ENCODE measurements at places on chromosomes 2 and 18.

- DNase-seq: no peak
Measured at GRCh38 chr2:128755695-128756364, 437.2 kb upstream of the HS6ST1 start.

- DNase-seq: no peak
Measured at GRCh38 chr2:157897106-157897971, 21.2 kb upstream of the ACVR1 start.

DNA sequence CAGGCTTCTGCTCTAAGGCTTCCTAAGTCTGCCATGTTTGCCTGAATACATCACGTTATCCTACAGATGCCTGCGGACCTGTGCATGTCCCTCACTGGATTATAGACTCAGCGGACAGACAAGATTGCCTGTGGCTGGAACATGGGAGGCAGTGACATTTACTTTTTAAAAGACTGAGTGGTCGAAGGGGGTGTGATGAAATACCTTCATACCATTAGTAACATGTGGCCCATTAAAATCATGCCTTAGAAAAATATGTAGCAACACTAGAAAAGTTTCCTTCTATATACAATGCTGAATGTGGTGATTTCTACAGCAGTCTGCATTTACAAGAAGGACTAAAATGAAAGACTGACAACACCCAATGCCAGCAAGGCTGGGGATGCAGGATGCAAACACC lies 154.4 kb downstream of the ASB1 start:
- no peak for DNase-seq

DNA sequence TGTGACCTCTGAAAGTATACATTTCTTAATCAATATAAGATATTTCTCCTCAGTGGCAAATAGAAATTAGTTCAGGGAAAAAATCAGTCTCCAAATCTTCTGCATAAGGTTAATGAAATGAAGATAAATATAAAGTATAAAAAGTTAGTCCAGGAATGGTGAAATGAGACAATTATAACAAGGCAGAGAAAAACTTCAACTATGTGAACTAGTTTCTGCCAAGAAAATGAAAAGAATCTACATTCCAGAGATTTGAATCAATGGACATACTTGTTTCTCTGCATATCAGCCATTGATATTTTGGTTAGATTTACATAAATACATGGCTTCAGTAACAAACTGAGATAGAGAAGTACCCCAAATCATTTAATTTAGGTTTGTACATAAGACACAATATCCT lies 249.0 kb downstream of the EXOC6B start:
- DNase-seq: no peak

DNA sequence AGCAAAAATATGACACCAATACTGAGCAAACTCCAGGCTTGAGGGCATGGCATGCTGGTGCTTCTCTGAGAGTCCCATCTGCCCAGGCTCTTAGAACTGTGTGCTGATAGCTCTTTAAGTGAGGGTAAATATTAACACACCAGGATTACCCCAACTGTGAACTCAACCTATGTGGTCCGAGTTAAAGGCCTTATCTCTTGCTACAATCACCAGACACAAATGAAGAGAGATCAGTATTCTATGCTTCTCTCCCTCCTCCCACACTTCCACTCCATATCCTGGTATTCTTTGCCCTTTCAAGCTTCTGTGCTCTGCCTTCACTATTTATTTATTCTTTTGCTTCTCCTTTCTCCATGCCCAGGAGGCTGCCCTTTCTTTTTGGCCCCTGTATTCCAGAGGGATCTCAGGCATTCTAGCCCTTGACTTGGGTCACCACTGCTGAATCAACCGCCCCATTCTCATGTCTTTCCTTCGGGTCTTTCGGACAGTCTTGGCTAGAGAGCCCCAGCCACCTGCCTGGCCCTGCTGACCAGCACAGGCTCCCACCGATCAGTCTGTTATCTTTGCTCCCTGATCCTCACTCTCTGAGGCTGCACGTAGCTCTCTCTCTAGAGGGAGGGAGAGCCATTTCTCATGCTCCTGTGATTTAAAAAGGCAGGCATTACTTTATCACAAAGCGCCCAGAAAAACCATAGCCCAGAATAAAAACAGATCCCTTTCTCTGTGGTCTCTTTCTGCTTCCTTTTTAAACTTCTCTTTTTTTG lies 17.2 kb upstream of the HK2 start:
- no peak for DNase-seq

DNA sequence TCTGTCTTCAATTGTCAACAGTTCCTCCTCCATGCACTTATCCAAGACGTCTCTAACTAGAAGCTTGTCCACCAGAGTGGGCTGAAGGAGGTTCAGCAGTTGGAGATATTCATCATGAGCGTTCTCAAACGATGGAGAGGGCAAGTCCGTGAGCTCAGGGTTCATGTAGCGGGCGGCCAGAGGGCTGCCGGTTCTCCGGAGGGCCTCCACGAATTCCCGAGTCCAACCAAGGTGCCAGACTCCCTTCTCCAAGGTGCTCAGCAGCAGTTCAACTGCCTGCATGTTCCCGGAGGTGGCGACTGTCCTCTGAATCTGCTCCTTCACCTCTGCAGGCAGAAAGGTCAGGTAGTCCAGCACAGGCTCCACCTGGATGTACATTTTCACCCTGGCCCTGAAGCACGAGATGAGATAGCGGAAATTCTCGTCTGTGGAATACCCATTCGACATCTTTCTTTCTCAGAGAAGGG lies 590 bp downstream of the IFIH1 start:
- no peak for DNase-seq

- no peak for DNase-seq
Measured at GRCh38 chr2:74952575-74952974, 5.9 kb upstream of the POLE4 start.

- no peak for DNase-seq
Measured at GRCh38 chr2:26480566-26481423, 2.9 kb upstream of the OTOF start.

DNA sequence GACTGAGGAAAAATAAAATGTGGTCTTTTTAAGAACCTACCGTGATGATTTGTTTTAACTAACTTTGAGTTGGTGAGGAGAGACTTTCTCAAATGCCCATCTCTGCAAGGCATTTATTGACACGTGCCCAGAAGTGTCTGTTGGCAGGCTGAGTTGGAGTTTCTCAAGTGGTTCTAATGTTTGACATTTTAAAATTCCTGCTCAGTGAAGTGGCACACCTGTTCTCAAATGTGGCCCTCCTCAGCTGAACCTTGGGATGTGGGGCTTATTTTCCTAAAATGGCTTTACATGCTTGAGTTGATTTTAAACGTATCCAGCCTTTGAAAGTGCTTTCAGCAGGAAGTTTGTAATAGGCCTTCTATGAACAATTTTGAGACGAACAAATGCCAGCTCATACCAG lies 876 bp upstream of the CAVIN2 start:
- DNase-seq: no peak

GRCh38 chr2:217837530-217837929 lies 165.3 kb downstream of the TNS1 start:
- no peak for DNase-seq
